ENCODE measurements at places on chromosomes 5 and 9.

DNA sequence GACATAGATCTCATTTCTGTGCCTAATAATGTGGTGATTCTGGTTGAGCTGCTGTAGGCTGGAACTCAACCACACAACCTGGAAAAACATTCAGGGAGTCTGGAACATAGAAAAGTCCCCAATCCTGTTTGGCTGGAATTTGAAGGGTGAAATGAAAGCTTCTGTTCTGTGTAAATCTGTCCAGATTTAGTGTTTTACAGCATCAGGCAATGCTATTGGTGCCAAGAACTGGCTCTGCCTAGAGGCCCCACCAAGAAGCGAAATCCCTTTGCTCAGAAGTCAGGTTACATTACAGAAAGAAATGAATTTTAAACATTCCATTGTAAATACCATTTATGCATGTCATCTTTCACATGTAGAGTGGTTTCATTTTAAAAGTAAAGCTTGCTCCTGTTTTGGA, 56.3 kb downstream of the TMEM174 start:
- DNase-seq = no peak

GRCh38 chr5:108303611-108304010, 78.3 kb downstream of the FBXL17 start:
- DNase-seq = no peak

- no peak for DNase-seq
Measured at GRCh38 chr5:59746241-59746765, 147.2 kb downstream of the PDE4D start.

GRCh38 chr5:177404641-177405179, 4.2 kb upstream of the PFN3 start:
- no peak for DNase-seq

- no peak for DNase-seq
Measured at GRCh38 chr5:174410716-174411478, 313.5 kb upstream of the MSX2 start.

DNA sequence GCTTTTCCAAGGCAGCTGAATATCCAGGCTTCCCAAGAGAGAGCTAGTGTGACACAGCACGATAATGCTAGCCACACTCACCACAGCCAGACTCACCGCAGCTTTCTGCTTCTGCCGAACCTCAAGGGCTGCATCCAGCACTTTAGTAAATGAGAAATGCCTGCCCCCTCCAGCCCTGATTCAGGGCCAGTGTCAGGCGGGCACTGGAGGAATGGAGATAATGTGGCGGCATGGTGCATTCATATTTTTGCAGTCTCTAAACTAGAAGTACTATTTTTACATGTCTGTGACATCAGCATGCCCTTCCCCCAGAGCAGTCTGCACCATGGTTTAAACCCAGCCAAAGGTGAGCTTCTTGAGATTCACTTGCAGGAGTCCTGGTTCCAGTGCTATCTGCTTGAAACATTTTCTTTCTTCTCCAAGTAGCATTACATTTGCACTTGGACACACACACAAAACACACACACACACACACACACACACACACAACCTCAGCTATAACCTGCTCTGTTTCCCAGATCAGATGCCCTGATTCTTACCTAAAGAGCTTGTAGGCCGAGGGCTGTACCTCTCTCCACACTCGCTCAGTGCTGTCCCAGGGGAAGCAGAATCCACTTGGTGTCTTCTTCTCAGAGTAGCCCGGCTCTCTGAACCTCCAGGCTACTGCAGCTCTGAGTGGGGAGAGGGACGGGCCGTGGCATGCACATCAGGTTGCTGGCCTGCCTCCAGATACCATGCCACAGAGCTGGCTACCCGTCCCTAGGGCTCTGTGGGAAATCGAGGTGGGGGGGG, at the start of gene FGF1:
Gene FGF1 (minus strand): TSS at position 673 of the 792 bp plus-strand sequence. CDS start 71,963 bp downstream, outside the sequence.
- DNase-seq = no peak

DNA sequence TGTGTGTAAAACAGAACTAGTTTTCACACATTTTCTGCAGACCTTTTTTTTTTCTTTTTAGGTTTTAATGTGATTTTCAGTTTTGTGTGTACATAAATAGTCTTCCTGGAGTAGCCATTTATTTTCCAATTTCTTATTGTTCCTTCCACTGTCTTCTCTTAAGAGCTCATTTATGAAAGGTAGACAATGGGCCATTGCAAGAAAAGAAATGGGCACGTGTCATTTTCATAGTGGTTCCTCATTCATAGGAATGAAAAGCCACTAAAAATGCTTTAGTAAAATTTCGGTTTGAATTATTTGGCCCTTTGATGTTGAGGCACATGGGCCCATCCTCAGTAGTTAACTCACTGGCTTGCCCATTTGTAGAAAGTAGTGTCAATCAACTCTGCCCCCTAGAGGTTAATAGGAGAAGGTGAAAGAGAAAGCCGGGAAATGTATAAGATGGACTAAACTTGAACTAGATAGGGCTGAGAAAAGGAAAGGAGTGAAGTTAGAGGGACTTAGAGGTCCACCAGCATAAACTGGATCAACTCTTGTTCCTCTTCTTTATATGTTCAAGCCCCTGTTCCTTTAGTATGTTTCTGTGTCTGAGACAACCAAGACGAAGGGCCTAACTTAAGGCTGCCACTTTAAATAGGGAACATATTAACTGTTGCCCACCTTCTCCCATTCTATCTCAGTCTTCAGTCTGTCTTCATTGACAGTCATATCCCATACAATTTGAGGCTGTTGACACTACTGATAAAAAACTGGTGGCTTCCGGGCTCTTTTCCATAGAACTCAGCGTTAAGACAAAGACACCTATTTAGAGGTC, 72.6 kb downstream of the SMARCA2 start:
- no peak for DNase-seq

- no peak for DNase-seq
Measured at GRCh38 chr5:179791881-179792611, 1.7 kb upstream of the LTC4S start.

DNA sequence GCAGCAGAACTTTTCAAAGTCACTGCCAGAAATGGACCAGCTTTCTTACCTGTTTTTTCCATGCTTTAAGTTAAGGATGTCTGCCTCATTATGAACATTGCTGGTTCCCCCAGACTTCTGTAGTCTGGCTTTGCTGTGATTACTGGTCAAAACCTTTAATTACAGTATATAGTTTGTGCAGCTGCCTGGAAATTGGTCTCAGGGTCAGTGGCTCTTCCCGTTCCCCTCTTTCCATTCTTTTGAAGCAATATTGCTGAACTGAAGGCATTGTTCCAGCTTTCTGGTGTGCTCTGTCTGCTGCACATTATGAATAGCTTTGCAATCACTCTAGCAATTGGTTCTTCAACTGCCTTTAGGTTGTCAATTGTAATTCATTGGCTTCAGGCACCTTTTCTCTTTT, 206.5 kb downstream of the ARL15 start:
- no peak for DNase-seq

DNA sequence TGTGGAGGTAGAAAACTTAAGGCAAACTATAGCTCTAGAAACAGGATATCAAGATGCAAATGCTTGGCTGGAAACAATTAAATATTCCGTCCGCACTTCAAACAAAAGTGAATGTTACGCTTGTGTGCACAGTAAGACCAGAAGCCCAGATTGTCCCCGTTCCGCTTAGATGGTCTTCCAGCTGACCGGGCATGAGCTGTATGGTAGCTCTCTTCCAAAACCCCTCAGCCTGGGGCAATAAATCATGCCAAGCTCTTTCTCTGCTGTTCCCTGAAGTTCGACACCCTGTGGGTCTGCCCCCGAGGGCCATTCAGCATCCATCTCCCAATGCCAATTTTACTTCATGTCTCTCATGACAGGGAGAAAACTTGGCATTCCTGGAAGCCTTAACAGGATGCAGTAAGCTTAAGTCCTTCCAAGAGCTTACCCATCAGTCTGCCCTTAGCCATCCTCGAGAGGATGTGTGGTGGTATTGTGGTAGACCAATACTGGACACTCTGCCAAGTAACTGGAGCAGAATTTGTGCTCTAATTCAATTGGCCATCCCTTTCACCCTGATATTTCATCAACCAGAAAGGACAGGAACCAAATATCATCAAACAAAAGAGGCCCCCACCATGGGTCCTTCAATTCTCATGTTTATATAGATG, 70.7 kb upstream of the RANBP6 start:
- DNase-seq = no peak

DNA sequence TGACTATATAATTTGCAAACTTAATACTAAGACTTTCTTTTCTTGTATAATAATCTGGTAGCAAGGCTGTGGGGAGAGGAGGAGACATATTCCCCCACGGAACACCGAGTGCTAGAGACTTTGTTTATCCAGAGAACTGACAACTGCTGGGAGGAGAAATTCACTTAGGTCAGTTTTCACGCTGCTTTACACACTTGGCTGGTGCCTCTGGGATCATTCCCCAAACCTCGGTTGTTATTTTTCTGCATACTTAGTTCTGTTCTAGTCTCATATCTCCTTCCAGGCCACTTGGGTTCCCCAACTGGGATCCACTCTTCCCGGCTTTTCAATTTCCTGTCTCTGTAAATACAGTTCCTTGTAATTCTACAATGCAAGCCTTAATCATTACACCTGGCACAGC, 238.2 kb upstream of the ADAMTS16 start:
- no peak for DNase-seq

GRCh38 chr9:108283696-108284095, 572.1 kb downstream of the ACTL7B start:
- no peak for DNase-seq

DNA sequence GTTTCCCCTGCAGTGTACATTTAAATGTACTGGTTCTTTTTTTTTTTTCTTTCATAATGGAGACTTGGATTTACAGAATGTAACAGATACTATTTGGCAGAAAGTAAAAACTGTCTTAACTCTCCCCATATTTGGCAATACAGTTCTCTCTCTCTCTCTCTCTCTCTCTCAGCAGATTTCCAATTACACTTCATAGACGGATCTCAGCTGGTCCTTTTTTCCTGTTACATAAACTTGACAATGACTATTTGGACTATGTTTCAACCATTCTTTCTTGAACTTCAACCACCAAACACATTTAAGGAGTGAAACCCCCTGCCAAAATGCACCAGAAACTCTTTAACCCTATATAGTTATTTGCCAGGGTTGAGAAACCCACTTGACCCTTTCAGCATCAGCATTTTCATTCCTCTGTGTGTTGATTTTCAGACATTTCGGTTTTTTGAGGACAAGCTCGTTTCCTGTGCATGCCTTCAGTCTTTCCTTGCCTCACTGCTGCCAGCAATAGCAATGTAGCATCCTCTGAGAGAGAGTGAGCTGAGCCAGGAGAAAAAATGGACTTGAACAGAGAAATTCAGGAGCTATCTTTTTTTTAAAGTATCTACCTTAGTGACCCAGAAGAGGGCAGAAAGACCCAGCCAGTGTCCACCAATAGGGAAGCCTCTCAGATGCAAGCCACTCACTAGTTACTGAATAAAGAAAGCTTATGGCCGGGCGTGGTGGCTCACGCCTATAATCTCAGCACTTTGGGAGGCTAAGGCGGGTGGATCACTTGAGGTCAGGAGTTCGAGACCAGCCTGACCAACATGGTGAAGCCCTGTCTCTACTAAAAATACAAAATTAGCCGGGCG, 26.0 kb upstream of the GNA14 start:
- no peak for DNase-seq

GRCh38 chr9:118618084-118618483, 751.2 kb downstream of the BRINP1 start:
- no peak for DNase-seq

DNA sequence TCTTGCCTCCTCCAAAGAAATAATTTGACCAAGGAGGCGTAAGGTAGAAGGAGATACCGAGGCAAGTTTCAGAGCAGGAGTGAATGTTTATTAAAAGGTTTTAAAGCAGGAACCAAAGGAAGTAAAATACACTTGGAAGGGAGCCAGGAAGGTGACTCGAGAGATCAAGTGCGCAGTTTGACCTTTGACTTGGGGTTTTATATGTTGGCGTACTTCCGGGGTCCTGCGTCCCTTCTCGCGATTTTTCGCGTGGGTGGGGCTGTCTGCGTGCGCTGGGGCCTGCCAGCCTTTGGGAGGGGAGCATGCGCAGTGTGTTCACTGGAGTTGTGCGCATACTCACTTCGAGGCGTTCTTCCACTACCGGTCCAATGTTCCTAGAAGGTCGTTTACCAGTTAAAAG, 166.0 kb upstream of the IRX2 start:
- no peak for DNase-seq

DNA sequence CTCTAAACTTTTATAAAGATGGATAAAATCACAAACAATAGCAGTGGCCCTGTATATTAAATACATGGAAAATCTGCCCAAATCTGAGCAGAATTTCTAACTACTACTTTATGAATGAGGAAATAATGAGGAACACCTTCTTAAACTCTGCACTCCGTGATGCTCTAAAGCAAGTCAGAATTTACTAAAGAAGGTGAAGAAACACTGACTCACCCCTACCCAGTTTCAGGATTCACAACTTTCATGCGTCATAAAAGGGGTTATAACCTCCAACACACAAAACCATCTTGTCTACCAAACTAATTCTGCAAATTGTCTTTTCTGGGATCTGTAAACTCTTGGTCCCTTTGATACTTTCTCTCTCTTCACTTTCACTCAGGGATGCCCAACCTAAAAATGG, 561.1 kb upstream of the ACO1 start:
- DNase-seq = no peak

- DNase-seq = no peak
Measured at GRCh38 chr5:76606701-76607100, 16.5 kb downstream of the F2RL2 start.

GRCh38 chr9:73234008-73234360, 82.3 kb downstream of the ANXA1 start:
- DNase-seq = no peak

DNA sequence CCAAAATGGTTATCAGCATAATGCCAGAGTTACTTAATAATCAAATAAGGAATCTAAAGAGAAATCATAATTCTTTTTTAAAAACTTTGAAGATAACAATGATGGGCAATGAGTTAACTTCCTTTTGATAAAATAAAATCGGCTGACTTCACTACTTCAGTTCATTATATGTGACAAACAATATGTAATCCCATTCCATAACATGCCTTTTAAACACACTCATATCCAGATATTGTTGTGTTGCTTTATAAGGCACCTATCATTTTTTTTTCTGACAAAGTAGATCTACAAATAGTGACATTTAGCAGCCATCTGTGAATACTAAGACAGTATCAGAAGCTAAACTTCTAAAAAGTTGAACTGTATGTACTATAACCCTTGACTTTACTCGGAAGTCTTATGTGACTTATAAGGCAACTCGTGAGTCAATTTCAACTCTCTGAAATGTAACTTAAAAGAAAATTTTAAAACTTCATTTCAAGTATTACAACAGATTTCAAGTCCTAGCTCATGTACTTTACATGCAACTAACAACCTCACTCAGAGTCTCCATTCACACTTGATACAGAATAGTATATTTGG, 7.5 kb downstream of the ADAMTS6 start:
- DNase-seq = no peak

- DNase-seq = no peak
Measured at GRCh38 chr9:73260506-73260905, 108.8 kb downstream of the ANXA1 start.

DNA sequence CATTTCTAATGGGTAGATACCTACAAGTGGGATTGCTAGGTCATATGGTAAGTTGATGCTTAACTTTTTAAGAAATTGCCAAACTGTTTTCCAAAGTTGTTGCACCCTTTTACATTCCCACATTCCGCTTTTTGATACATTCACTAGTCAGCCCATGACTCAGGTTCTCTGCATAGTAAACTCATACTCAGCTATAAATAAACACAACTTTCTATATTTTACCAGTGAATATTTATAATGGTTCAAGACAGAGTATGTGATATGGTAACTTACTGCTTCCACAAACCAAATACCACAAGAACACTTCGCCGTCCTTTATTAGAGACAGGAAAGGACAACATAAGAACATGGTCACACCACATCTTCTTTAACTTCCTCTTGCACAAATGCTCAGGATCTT, 54.0 kb downstream of the PLPP1 start:
- no peak for DNase-seq

Data from activated naive CD4-positive, alpha-beta T cell (primary cell).